ENCODE measurements at places on chromosomes 1 and 21.
A peak's percentile ranks its signal among the peaks of the same experiment; 100 is the strongest.

DNA sequence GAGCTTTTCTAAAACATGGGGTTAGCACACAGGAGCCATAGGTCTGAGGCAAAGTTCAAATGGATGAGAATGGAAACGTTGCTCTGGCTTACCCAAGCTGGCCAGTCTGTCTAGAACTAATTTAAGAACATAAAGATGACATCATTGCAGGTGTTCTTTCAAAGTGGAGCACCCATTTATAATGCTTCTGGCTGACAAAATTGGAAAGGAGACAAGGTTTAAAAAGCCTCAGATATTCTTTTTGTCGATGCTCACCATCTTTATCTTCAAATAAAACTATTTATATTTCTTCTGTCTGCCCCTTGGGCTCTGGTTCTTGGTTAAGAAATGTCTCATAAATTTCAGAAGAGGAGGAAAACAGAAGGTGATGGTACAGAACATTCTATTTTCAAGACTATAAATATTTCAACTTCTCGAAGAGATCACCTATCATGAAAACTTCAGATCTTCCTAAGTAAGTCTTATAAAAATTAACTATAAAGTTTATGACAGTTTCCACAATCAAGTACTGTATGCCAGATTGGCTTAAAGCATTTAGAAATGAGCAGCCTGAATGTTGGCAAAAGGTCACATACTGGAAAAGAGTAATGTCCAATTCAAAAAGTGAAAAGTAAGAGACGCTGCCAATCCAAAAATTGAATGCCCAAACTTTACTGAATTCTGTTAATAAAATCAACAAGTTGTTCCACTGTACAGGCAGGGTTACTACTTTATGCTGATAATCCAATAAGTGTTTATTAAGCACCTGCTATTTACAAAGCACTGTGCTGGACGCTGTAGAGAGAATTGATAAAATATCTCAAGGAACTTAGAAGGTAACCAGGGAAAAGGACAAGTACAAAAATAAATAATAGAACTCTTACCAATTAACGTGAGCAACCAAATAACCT is 92.0 kb downstream of the ETS2 start:
- DNase-seq, result peak; percentile 15

DNA sequence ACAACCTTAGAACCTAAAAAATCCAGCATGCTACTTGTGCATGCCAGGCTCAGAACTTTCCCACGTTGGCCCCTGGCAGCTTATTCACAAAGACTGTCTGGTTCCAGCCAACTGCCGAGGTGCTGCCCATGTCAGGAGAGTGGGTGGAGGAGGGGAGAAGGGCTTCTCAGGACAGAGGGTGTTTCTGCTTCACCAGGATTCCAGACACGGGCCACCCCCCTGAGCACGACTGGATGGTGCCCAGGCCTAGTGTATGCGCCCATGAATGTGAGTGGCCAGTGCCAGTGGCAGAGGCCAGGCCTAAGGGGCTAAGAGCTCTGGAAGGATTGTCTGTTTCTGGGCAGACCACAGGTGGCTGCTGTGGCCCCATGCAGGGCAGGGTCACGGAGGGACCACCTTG is 148.2 kb upstream of the COL6A1 start:
- no peak for DNase-seq

DNA sequence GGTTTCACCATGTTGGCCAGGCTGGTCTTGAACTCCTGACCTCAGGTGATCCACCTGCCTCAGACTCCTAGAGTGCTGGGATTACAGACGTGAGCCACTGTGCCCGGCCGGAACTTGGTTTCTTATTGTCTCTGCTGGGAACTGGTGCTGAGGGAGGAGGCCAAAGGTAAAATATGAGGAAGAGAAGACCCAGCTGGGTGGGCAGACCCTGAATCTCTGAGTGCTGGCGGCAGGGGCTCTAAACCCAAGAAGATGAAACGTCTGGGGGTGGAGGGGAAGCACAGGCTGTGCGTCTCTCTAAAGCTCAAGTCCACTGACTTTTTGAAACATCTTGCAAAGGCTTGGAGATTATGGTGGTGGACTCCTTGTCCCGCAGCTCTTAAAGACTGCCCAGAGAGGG is 82.0 kb upstream of the TLR5 start:
- DNase-seq, result no peak

DNA sequence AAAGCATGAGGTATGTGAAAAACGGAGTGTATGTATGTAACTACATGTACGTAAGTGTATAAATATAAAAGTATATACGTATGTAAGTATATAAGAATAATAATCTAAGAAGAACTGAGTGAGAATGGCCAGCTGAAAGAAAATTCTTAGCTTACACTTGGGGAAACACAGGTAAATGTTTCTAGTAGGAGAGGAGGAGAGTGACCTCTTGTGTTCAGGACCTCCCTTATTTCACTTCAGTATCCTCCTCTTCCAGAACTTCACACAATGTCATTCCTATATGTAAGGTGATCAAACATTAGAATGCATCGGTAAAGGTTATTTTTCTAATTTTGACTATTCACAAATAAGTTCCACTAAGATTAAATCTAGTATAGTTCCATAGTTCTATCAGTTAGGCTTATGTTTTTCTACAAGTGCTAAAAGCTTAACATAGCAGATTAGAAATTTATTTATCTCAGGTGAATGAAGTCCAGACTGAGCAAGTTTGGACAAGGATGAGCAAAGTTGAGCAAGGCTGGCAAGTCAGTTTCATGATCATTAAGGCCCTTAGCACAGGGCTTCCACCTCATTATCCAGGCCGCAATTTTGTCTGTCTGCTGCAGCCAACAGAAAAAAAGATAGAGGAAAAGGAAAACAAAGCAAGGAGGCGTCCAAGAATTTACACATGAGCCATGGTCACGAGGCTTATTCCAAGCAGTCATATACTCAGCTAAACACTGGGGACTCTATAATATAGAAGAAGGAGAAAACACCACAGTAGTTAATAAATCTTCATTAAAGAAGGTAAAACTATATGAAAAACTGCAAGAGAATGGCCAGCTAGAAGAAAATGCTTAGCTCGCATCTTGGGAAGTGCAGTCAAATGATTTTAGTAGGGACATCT is 7.1 kb upstream of the MROH9 start:
- DNase-seq, result no peak

DNA sequence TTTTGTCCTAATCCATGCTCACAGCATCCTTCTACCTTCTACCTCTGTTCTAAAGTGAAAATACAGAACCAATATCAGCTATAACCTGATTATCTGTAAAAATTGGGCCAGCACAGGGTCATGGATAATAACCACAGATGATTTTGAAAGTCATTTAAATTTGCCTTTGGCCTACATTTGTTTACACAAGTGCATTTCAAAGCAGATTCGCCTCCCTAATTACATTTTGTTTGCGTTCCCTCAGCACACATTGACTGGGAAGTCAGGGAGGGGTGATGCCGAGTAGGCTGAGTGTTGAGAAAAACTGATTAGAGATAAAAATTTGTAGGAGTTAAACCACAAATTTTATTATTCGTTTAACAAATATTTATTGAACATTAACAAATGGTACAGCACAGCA is 19.2 kb upstream of the RGS8 start:
- peak; percentile 86 for DNase-seq

DNA sequence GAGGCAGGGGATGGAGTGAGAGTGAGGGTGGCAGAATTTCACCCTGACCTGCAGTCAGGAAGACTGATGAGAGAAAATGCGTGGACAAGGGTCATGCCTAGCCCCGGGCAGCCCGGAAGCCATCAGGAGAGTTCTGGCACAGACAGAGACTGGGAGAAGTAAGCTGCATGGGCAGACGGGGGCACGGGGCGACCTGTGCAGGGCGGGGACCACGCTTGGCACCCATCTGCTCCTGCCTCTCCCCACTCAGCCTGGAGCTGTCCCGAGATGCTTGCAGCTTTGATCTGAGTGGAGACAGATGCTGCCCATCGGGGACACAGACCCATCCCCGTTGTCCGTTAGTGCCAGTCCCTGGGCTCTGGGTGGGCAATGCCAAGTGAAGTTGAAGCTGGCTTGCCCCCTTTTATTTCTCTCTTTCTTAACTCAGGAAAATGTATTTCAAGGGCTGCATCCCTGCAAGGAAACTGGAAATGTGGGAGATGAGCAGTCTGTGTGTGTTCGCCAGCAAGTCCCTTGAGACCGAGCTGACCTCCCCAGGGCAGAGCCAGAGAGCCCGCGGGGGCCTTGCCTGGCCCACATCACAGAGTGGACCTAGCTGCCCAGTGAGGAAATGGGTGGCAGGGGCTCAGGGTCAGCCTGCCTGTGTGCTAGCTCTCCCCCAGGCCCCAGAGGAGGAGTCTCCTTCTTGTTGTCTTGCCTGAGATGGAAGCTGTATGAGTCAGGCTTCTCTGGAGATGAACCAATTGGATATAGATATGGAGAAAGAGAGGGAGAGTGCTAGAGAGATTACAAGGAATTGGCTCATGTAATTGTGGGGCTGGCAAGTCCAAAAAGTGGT is 121.3 kb upstream of the C1orf174 start:
- no peak for DNase-seq

DNA sequence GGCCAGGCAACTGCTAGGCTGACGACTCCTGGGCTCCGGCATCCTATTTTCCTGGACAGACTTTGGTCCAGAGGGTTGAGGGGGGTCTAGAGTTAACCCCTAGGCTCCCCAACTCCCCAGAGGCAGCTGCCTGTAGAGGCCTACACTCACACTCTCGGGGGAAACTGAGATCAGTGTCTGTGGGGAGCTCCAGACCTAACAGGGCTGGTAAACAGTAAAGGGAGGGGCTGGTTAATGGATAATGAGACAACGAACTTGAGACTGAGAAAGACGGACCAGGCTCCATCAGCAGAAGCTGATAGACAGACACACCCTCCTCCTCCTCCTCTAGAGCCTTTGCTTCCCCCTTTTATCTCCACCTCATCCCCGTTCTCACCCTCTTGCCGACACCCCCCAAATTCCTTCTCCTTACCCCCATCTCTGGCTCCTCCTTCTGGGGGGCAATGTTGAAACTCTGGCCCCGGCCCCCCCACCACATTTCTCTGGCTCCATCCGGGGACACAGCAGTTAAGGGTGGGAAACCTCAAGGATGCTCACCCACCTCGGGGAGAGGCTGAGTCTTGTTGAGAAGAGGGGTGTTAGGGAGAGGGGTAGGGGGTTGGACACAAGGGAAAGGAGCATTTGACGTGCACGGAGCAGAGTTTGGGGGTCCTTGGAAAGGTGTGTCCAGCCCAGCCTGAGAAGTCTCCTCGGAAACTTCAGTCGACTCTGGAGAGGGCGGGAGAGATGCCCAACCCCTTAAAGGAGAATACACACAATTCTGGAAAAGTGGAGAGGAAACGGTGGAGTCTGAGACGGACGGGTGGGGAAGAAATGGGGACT is at the start of gene MTMR11:
TSS of gene MTMR11 (minus strand) at position 710 of the 822 bp plus-strand sequence. CDS start at position 478, 232 bp downstream.
- DNase-seq, result no peak

DNA sequence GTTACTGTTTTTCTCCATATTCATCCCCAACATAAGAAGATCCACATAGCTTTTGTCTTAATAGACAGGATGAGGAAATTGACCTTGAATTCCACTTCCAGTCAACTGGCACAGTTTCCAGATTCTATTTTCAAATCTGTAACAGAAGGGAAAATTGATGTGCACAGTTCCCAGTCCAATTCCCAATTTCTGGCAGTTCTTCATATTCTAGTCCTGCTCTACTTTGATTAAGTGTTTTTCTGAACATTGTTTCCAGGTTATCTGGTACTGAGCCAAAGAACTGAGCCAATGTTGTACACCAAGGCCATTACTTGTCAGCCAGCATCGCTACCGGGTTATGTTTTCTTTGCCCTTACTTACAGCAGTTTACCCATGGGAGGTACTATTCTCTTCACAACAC is 1755.4 kb downstream of the PLA2G4A start:
- DNase-seq, result no peak

DNA sequence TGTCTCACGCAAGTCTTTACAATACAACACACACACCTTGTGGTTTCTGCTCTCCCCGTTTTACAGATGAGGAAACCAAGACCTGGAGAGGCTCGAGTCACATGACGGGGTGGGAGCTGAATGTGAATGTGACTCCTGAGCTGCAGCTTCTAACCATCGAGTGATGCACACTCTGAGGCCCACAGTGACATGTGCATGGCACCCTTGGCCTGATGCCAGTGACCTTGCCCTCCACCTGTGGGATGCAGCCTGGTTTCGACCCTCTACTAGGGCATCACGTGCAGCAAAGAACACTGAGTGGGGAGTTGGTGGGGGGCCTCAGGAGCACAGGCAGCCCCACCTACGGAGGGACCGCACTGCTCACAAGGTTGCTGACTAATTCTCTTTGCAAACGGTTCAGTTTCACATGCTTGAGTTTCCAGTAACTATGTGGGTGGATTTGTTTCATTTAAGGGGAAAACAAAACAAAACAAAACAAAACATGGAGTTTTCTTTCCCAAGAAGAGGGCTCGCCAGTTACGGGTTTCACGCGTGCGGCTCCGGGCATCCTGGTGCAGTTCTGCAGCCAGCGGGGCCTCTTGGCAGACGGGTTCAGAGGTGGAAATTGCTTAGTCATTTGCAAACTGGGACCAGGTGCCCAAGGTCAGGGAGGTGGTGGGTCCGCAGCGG is 22.9 kb downstream of the SPSB1 start:
- DNase-seq, result no peak

- no peak for DNase-seq
These were observed 47.8 kb downstream of the ADGRL4 start for GRCh38 chr1:78958711-78959110.

DNA sequence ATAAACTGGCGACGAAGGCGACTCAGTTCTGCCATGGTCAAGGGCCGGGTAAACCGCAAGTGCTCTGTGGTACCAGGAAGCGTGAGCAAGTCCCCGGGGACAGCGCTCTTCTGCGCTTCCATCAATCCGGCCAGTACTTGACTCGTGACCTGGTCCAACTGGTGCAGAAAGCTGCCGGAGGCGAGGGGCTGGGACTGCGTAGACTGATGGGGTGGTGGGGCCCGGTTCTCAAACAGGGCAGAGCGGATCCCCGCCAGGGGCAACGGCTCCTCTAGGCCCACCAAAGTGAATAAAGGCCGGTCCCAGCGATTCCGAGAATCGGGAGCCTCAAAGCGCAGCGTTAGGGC is 852 bp downstream of the KTI12 start:
- no peak for DNase-seq

- DNase-seq, result no peak
These were observed 4.5 kb downstream of the ETS2 start for GRCh38 chr21:38810034-38810825.

GRCh38 chr1:113534875-113535274 is 144.6 kb downstream of the MAGI3 start:
- DNase-seq, result no peak

GRCh38 chr1:154755858-154756730 is 114.0 kb downstream of the KCNN3 start:
- no peak for DNase-seq

GRCh38 chr1:75672528-75673393 is 51.7 kb upstream of the ACADM start:
- no peak for DNase-seq

GRCh38 chr1:204626381-204626780 is 59.2 kb downstream of the LRRN2 start:
- DNase-seq, result no peak

DNA sequence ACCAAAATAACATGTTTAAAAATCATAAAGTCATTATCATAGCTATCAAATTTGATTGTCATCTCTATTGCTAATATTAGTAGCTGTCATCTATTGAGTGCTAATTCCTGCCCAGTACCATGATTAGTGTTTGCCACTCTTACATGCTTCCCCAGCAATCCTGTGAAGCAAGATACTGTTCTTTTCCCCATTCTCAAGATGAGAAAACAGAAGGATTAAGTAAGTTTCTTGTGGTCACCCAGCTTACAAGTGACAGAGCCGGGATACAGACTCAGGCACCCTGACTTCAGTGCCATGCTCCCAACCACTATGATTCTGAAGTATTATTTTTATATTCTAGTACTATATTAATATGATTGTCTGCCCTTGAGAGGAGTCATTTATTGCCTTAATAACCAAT is 36.5 kb downstream of the LRRC8C start:
- no peak for DNase-seq

GRCh38 chr21:35427320-35428000 is 378.4 kb upstream of the RUNX1 start:
- no peak for DNase-seq

Data from NCI-H1092 (cell line).